ENCODE measurements at places on chromosomes 12 and 14.
A peak's percentile ranks its signal among the peaks of the same experiment; 100 is the strongest.

- DNase-seq: no peak
Observed at GRCh38 chr12:131860472-131861260, 32.5 kb downstream of the MMP17 start.

GRCh38 chr12:131072451-131073230 lies 118.9 kb downstream of the ADGRD1 start:
- DNase-seq: no peak

DNA sequence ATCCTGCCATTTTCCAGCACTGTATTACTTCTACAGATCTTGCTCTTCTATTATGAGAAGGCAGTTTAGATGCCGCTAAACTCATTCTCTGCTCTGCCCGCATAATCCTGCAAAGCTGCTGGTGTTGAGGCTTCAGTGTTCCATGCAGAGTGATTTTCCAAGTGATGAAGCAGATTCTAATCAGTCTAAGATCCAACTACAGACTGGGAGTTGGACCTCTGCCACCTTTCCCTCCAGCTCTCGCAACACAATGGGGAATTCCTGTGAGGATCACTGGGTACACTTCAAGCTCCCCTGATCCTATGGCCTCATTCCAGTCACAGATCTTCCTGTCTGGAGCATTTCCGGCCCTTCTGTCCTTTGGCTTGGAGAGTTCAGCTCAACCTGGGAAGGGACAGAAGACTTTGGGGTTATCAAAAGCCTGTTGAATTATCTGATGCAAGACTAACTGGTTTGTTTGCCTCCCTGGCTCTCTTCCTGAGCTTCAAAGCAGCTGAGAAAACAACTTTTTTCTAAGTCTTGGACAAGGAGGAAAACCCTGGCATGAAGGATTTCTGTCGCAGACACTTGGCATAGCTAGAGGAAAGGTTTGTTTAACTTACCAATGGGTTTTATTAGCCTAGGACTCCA lies 333.9 kb downstream of the ZFP36L1 start:
- peak; percentile 53 for DNase-seq

- DNase-seq: no peak
Observed at GRCh38 chr12:105164068-105164467, 56.5 kb downstream of the WASHC4 start.

GRCh38 chr12:7645395-7646177 lies 20.1 kb downstream of the APOBEC1 start:
- no peak for DNase-seq

GRCh38 chr12:70264067-70264867 lies 21.0 kb downstream of the CNOT2 start:
- no peak for DNase-seq

GRCh38 chr12:6691473-6691872 lies 2.3 kb upstream of the ZNF384 start:
- DNase-seq: no peak

GRCh38 chr12:105835580-105836241 lies 303.0 kb downstream of the NUAK1 start:
- no peak for DNase-seq

DNA sequence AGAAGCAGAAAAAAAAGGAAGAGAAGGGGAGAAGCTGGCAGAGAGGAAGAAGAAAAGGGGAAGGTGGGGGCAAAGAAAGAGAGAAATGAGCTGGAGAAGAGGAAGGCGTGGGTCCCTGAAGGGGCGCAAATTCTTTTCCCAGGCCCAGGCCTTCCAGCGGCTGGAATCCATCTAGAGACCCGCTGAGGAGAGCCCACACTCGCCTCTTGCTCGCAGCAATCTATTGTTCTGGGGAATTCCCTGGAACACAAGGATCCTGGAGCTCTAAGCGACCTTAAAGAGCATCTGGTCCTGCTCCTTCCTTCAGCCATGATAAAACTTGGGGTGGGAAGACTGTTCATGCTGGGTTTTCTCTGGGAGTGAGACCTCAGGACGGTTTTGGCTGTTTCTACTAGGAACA lies 41.2 kb upstream of the FKBP4 start:
- no peak for DNase-seq

DNA sequence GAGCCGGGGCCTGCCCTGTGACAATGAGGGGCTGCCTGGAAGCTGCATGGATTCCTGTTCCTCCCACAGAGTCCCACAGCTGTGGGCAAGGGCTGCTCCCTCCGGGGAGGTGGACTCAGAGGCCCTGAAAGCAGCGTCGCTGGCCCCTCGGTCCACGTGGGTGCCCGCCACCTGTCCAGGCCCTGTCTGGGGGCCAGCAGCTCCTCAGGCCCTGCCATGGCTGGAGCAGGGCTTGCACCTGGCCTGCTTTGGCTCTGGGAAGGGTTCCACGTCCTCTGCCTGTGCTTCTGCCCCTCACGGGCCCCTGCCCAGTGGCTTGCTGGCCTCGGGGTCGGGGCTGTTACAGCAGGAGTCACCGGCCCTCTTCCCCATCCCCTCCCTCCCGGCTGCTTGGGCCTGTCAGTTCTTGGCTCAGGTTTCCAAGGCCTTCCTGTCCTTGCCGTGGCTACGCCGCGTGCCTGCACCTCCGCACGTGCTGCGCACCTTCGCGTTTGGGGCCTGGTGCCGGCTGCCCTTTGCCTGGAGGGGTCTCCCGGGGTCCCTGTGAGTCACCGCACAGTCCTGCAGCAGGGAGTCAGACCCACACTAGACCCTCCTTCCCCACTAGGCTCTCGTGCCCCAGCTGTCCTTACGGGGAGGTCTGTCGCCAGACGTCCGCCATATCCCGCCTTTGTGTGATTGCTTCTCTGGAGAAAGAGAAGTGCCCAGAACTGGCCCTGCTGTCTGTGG lies 5.8 kb downstream of the FBRSL1 start:
- DNase-seq: no peak

- DNase-seq: no peak
Observed at GRCh38 chr12:63410197-63410596, 258.1 kb downstream of the DPY19L2 start.

DNA sequence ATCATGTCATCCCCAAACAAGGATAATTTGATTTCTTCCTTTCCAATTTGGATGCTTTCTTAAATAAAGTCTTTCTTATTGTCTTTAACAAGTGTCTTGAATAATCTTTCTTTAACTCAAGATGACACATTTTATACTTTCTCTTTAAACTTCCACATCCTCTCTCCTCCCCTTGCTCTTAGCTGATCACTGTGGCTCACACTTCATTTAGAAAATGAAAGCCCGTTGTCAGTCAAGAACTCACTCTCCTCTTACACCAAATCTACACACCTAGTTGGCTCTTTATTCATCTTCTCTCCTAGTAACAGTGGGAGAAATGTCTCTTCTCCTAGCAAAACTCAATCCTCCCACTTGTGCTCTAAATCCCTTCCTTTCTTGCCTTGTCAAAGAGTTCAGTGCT lies 10.4 kb upstream of the RMST start:
- no peak for DNase-seq

DNA sequence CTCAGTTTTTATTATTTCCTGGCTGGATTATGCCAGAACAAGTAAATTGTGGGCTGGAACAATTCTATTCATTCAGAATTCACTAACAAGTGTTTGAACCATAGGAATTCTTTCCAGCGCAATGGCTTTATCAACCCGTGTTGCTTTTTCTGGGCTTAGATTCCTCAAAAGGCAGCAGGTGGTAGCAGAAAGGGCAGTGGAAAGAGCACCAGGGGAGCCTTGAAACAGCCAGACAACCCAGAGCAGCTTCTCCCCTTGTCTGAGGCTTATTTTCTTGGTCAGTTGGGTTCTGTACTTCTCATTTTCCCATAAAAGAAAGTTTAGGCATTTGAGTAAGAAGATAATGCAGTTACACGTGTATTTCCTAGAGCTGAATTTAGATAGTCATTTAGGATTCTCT lies 130.7 kb downstream of the OTOGL start:
- no peak for DNase-seq

DNA sequence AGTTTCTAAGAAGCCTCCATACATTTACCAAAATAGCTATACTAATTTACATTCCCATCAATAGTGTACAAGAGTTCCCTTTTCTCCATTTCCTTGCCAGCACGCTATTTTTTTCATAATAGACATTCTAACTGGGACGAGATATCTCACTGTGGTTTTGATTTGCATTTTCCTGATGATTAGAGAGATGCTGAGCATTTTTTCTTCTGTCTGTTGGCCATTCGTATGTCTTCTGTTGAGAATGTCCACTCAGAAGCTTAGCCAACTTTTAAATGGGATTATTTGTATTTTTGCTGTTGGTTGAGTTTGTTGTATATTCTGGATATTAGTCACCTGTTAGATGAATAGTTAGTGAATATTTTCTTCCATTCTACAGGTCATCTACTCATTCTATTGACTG lies 144.1 kb downstream of the PRKD1 start:
- DNase-seq: no peak

- DNase-seq: no peak
Observed at GRCh38 chr14:100429537-100429936, 106.4 kb downstream of the SLC25A47 start.

DNA sequence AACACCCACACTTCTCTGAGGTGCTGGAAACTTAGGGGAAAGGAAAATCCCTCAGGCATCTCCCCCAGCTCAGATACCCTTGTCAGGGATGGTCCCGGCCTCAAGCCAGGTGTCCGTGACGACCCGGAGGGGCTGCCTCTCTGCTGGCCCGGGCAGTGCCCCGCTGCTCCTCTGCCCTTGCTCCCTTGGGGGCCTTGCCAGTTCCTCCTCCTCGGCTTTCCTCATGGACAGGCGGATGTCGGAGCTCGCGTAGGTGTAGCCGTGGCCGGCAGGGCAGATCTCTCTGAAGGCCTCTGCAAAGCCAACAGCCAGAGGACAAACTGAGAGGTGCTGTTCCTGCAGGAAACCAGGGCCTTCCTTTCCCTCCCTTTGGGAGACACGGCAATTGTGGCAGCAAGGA lies 34.8 kb downstream of the ISCA2 start:
- DNase-seq: no peak

DNA sequence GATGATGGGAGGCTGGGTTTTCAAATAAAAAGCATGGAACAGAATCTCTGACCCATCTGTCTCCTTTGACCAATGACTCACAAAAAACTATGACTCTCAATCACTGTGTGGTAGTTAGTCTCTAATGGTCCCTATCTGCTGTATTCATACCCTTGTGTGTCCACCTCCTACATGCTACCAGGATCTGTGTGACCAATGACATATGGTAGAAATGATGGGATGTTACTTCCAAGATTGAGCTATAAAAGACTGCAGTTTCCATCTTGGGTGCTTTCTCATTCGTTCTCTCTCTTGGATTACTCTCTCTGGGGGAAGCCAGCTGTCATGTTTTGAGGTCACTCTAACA lies 144.7 kb upstream of the BTG1 start:
- DNase-seq: no peak

GRCh38 chr12:64950711-64951298 lies 126.4 kb downstream of the TBC1D30 start:
- no peak for DNase-seq

DNA sequence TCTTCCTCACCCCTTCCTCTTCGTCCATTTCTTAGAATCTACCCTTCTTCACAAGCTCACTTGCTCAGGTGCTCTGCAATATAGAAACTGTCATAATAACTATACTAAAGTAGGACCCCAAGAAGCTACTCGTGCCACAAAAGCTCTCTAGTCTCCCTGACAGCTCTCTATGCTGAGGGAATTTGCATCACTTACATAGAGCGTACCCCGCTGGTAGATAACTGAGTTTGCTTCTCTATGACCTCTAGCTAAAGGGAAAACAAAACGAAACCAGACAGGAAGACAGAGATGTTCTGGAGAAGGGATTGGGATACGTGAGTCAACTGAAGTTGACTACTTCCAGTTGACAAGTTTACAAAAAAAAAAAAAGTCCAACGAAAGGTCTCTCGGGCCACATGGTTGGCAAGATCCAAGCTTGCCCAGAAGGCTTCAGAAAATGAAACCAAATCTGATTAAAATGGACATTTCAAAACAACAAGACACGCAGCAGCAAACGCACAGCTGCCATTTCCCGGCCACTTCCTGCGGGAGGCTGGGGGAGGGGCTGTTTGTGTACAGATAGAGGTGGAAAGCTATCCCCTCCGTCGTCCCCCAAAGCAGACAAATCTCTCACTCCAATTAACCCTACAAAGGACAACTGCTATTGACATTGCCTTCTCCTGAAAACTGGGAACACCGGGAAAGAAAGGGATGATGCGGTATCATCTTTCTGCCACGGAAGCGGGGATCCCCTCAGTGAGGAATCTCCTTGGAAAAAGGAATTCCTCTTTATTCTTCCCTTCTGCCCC lies 1.3 kb downstream of the BAZ2A start:
- no peak for DNase-seq

DNA sequence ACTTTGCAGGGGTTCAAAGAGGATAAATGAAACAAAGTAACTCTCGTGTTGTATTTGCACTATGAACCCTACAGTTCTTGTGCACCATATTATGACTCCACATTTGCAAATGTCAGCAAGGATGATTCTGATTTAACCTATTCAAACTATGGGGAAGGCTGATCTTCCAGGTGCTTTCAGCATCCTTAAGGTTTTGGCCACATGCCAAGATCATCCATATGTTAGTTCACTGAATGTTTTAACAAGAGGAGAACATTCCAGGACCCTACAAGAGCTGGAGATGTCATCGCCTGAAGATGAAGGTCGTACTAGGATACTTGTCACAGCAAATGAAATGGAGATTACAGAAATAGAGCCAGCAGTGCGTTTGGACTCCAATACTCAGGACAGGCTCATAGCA lies 114.2 kb downstream of the DHRS2 start:
- DNase-seq: no peak

- DNase-seq: peak; percentile 99
Observed at GRCh38 chr12:52147367-52147963, 44.3 kb downstream of the KRT80 start.

DNA sequence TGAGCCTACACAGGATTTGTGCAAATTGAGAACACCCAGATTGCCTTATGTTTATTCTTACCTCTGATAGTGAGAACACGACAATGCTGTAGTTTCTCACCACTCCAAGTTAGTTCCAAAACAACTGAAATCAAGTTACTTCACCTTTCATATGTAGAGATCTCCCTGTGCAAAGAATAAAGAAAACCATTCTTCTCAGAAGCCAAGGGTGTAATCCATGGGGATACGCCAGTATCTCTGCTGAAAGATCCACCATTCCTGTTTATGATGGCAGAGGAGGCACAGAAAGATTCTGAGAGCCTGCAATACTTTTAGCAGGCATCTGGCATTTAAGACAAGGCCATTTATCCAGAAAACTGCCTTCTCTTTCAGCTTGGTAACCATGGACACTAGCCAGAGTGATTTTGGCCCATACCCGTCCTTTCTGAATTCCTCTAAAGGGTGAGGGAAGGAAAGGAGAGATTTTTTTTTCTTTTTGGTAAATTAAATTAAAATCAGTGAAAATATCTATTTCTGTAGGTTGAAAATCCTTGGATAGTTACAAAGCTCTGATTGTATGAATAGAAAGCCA lies 355.4 kb upstream of the FAR2 start:
- no peak for DNase-seq

GRCh38 chr12:9237286-9237685 lies 29.1 kb upstream of the PZP start:
- DNase-seq: no peak

- no peak for DNase-seq
Observed at GRCh38 chr12:109228664-109229063, 80.4 kb downstream of the FOXN4 start.

DNA sequence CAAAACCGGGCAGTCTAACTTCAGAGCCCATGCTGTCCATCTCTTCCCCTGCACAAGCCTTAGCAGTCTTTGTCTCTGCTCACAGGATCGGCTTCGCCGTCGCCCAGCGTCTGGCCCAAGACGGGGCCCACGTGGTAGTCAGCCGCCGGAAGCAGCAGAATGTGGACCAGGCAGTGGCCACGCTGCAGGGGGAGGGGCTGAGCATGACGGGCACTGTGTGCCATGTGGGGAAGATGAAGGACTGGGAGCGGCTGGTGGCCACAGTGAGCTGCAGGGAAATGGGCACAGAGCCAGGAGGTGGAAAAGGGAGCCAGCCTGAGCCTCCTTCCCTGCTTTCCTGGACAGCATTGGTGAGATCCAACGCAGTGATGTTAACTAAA lies 14.2 kb upstream of the CARMIL3 start:
- no peak for DNase-seq

- DNase-seq: no peak
Observed at GRCh38 chr12:6834254-6834653, 6.0 kb downstream of the P3H3 start.

Data from epithelial cell of prostate (primary cell).